ENCODE measurements at places on chromosomes 7 and 10.

DNA sequence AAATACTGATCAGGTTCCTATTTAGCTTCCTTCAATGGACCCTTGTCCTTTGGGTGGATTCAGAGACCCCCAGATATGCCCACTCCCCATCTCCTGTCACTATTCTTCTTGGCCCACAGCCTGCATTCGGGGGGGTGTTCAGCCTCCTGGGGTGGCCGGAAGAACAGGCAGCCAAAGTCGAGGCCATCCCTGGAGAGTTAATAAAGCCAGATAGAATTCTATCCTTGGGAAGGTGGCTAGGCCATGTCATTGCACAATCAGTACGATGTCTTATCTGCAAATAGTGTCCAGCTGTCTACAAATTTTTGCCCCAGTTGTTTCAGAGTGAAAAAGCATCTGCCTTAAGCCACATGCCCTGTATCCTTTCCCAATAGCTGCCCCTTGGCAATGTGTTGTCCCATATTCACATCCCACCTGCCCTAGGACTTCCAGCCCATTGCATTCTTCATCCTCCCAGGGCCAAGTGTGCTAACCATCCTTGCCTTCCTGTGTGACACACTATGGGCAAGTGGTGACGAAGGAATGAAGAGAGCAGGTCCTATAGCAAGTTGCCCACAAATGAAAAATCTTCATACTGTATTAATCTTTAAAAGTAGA, 9.9 kb upstream of the FAM107B start:
- DNase-seq = no peak

GRCh38 chr7:131606346-131607290, 50.2 kb upstream of the PODXL start:
- DNase-seq = no peak

- DNase-seq = no peak
Measured at GRCh38 chr7:138608275-138608674, 92.9 kb downstream of the SVOPL start.

DNA sequence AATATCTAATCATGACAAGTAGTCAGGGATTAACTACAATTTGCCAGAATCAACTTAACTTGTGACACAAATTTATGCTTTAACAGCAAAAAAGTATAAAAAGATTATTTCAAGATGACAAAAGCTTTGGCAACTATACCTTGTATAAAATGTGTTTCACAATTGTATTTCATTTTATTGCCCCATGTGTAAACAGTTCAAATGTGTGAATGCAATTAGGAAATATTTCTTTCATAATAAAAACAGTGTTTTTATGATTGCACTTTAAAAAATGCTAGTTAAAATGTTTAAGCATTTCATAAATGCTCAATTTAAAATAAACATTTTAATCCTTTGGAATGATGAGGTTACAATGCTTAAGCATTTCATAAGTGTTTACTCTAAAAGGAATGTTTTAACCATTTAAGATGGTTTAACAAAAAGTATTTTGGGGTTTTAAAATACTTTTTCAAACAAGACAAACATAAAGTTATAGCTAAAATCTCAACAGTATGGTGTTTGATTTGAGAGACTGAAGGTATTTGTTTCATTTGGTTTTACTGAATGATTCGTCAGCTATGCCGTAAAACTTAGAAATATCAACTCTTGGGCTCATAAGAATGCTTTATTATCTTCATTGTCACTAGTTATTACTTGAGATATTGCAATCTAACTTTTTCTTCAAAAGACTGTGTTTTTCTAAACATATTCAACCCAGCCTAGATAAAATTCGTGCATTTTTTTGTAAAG, 50.1 kb downstream of the SFTPD start:
- no peak for DNase-seq

- DNase-seq = no peak
Measured at GRCh38 chr10:27525819-27526218, 21.7 kb downstream of the RAB18 start.

DNA sequence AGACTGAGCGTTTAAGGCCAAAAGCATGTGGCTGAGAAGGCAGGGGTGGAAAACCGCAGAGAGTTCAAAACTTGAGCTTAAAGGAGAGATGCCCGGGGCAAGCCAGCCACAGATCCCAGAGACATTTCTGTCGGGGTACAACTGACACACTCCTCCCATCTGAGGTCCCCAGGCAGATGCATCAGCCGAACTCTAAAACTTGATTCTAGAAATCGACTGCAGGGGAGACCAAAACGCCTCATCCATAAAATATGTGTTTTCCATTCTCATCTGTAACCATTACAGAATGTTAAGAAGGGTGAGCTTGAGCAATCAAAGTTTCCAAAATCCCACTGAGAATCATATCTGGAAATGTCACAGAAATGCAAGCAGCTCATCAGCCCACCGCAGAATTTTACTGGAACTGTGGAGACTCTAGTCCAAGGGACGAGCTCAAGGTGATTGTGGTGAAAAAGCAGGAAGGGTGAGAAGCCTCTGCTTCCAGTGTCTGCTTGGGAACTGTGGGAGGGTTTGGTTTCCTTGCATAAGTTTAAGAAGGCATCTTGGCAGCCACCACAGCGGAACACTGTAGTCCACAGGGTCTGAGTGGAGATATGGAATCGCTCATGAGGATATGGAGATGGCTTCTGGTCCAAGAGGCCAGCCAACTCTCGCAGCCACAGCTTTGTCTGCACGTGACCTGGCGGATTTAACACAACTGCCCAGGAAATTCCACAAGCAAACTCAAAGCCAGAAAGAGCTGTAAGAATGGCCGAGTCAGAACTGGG, 249.2 kb downstream of the SFMBT2 start:
- no peak for DNase-seq

DNA sequence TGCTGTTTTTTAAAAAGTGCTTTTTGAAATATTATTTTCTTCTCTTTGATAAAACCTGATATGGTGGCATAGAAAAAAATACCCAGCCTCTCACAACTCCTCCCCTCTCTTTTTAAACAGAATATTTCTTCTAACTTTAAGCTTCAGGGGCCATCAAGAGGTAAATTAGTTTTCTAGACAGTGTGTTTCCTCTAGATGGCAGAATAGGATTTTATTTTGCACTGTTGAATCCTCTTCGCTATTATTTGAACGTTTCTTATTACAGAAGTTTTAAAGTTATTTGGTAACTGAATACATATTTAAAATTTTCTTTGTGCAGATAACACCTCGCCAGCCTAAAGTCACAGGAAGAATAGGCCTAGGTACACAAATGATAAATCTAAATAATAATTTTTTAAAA, 30.3 kb downstream of the ARL5B start:
- DNase-seq = no peak

- no peak for DNase-seq
Measured at GRCh38 chr10:83469728-83470331, 669.5 kb upstream of the GHITM start.

GRCh38 chr10:47246406-47247147, 53.4 kb upstream of the GDF10 start:
- DNase-seq = no peak

- no peak for DNase-seq
Measured at GRCh38 chr10:17244700-17245365, 16.8 kb downstream of the VIM start.

DNA sequence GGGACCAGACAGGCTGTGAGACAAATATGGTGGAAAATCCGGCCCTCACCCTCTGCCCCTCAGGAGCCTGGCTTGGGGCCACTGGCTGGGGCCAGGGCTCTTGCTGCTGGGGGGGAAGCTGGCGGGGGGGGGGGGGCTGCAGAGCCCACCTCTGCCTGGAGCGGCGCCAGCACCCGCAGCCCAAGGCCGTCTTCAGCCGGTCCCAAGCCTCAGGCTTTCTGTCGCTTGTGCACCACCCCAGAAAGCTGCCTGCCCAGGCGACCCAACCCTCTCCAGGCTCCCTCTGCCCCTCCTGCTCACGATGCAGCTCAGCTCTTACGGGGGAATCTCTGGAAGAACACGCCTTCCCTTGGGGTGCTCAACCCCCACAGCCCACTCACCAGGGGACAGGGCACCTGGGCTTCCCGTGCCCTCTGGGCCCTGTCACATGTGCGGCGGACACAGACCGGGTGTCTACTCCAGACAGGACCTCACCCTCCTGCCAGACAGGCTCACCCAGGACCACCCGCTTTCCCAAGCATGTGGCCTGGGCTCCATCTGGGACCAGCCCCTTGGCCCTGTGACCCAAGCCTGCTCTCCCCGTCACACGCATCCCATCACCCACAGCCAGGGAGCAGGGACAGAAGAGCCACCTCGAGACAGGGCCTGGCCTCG, 43.9 kb downstream of the DPYSL4 start:
- DNase-seq = no peak

DNA sequence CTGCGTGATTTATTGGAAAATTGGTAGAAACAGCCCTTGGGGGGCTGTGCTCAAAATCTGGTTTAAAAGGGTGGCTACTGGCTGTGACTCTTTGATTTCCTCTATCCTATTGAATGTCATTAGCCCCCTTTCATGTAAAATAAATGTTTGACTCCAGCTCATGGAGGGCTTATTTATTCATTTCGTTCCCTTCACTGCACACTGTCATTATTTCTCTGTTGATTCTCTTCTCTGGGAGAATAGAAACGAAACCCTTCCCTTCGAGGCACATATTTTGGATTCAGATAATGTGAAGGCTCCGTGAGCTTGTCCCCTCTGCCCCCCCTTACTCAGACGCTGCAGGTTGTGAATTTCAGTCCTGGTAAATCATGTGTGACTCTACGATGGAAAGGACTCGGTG, 203.9 kb upstream of the GPR26 start:
- no peak for DNase-seq

DNA sequence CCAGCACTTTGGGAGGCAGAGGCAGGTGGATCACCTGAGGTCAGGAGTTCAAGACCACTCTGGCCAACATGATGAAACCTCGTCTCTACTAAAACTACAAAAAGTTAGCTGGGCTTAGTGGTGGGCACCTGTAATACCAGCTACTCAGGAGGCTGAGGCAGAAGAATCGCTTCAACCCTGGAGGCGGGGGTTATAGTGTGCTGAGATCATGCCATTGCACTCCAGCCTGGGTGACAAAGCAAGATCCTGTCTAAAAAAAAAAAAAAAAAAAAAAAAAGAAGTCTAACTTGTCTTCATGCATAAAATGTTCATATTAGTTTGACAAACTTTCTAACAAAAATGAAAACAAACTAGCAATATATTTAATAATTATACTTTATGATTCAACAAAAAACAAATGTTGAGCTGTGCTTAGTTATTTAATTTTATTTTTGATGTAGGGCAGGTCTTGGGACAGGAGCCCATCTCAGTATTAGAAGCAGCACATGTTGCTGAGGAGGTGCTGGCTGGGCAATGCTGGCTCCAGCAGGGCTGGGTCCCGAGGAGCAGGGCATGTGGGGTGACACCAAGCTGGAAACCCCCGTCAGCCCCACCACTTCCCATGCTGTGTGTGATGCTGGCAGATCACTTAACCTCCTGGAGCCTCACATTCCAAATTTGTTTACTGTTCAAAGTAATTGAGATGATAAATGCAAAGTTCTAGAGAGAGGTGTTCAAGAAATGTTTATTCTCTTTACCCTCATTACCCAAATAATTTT, 335.3 kb upstream of the KLF6 start:
- DNase-seq = peak; percentile 29

GRCh38 chr10:4470231-4470835, 355.7 kb upstream of the AKR1E2 start:
- DNase-seq = no peak

- DNase-seq = no peak
Measured at GRCh38 chr7:95772771-95773581, 622 bp downstream of the DYNC1I1 start.

DNA sequence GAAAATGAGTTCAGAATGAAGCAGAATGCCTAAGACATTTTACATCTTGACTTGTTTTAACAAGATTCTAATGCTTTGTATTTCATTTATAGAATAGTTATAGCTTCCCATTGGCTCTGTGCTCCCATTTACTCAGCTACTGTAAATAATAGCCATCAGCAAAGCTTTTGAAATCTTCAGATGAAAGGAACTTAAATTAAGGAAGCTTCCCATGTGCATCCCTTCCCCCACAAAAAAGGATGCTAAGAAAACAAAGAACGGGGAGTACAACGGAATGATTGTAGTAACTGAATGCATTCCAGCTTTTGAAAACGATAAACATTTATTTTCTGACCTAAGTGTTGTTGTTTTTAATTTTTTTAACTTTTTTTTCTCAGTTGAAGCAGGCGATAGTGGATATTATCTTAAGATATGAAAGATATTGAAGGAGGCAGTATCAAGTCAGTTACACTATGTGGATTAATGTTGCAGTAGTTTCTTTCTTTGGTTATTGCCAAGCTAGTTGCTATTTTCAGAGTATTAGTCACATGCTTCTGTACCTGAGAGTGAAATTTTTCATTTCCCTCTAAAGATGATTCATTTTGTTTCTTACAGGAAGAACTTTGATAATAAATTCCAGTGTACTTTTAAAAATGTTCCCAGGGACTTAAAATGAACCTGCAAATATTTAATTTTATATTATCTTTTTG, 129.2 kb downstream of the KCND2 start:
- no peak for DNase-seq

DNA sequence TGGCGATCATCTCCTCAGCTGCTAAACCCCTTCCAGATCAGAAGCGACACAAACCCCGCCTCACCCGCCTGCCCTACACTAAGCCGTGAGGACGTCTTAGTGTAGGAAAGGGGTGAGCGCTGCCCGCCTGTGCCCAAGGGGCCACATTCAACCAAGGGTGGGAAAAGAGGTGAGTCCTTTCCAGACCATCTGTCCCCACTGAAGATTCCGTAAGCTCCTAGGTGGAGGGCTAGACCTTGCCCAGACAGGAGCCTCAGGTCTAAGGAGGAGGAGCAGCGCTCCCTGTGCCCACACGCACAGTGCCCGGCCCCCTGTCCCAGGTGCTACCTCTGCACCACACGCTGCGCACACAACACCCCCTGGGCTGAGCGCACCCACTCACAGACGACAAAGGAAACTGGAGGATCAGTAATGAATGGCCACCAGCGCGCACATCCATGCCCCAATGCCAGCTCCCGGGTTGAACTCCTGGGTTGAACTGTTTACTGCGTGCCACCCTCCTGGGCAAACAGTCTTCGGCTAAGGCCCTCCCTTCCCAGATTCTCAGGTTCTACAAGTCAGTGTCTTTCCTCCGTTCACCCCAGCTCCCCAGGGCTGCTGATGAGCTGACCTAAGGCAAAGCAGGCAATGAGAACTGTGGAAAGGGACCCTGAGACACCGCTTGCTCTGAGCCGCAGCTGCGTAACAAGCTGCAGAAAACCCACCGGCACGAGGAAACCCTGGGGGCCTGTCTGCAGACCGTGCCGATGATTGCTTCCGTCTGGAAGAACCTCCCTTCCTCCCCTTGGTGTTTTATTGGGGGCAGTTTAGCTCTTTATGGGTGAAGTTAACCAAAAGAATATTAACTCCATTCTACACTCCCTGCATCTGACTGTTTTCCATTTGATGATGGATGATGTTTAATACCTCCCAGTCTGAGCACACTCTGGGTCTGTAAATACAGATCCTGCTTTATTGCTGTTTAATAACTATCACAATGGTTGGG, 185.9 kb downstream of the MAD1L1 start:
- DNase-seq = no peak

GRCh38 chr7:115276791-115277190, 354.9 kb downstream of the MDFIC start:
- no peak for DNase-seq

GRCh38 chr7:51121036-51121790, 195.4 kb downstream of the COBL start:
- peak; percentile 5 for DNase-seq

All from CD4-positive, alpha-beta memory T cell (primary cell).